Ureter (tissue), 1 donor: ENCODE measurements at places on chromosomes 12 and 14. TPM values are rescaled to one million over a fixed set of nuclear protein-coding genes. Genes with fewer than 3 reads are reported as not detected.
A peak's percentile ranks its signal among the peaks of the same experiment; 100 is the strongest.

LUM gene
- 104 TPM for total RNA-seq

RFX4 gene
- total RNA-seq = not detected

A2M gene
- total RNA-seq = 688 TPM

GPRC5D gene
- total RNA-seq = 0.47 TPM

TAS2R42 gene
- total RNA-seq = not detected

STAB2 gene
- 0.29 TPM for total RNA-seq

YAF2 gene
- total RNA-seq = 43.3 TPM

TSPAN19 gene
- total RNA-seq = not detected

- no peak for DNase-seq
Observed at GRCh38 chr12:13097491-13098011, 5.9 kb downstream of the GSG1 start.

- no peak for DNase-seq
Observed at GRCh38 chr12:125187780-125188741, 122.8 kb downstream of the AACS start.

GRCh38 chr12:21764950-21765349, 9.6 kb downstream of the KCNJ8 start:
- DNase-seq = no peak

DNA sequence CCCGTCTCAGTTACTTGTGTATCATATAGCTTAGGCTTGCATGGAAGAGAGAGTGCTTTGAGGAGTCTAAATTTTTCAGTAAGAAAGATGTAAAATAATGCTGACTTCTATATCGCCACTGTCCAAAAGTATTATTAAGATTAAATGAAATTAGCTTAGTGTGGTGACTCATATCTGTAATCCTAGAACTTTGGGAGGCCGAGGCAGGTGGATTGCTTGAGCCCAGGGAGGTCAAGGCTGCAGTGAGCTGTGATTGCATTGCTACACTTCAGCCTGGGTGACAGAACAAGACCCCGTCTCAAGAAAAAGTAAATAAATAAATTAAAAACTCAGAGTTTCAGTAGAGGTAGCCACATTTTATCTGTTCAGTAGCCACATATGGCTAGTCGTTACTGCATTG, 23.3 kb downstream of the PAPOLA start:
- DNase-seq = no peak

DNA sequence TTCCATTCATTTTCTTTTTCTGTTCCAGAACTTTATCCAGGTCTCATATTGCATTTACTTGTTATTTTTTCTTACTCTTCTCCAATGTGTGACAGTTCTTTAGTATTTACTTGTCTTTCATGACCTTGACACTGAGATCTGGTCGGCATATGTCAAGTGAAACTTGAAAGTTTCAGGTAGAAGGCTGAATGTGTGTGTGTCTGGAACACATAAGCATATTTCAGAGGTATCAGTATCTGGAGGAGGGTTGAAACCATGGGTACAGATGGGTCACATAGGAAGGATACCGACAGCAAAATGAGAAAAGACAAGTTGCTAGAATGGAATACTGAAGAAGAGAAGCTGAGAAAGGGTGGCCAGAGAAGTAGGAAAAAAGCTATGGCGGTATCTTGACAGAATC, 22.5 kb upstream of the PTGDR start:
- DNase-seq = no peak

GRCh38 chr12:7678744-7679143, 13.0 kb upstream of the APOBEC1 start:
- no peak for DNase-seq

DNA sequence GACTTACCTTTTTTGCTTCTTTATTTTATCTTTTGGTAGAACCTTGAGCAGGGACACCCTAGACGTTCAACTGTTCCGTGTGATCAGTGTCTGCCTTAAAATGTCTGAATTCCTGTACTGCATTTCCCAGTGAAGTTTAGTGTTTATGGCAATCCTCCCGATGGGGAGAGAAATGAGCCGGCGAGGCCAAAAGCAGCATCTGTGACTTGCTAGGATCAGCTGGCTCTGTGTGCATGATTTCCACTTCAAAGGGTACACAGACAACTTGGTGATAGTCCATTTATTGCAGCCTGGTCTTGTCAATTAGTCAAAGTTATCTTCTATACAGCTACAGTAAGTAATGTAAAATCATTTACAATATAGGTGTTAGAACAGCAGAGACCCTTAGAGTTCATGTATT, 768.5 kb downstream of the DIO2 start:
- DNase-seq = no peak

GRCh38 chr14:77590845-77591485, 25.5 kb downstream of the SPTLC2 start:
- peak; percentile 52 for DNase-seq
